ENCODE measurements at places on chromosomes 1 and 21.

- DNase-seq = no peak
Observed at GRCh38 chr1:97489834-97490233, 431.0 kb downstream of the DPYD start.

GRCh38 chr1:145688328-145688727, 18.8 kb downstream of the PDZK1 start:
- DNase-seq = no peak

DNA sequence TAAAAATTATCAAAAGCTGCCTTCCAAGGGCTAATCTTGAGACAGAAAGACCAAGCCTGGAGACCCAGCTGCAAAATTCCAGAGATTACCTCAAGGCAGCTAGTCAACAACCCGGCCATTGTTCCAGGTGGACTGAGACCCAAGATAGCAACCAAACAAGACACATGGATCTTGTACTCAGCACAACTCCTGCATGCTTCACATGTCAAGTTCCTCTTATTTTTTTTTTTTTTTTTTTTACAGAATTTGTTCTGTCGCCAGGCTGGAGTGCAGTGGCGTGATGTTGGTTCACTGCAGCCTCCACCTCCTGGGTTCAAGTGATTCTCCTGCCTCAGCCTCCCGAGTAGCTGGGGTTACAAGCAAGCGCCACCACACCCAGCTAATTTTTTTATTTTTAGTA, 40.1 kb downstream of the CD2 start:
- DNase-seq = no peak

DNA sequence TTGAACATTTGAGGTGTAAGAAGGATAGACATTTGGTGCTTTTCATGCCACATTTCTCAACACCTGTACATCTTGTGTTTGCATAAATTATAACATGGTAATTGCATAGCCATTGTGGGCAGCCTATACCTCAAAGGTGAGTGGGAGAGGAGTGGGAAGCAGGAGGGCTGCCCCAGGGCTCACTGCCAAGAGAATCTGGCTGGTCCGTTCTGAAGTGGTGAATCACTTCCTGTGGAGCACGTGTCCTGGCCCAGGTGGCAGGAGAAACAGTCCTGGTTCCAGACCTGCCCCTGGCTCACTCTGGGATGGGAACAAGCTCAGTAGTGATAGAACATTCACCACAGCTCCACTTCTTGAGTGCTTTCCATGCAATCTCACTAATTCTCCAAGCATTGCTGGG, 11.6 kb upstream of the OLFML2B start:
- no peak for DNase-seq

DNA sequence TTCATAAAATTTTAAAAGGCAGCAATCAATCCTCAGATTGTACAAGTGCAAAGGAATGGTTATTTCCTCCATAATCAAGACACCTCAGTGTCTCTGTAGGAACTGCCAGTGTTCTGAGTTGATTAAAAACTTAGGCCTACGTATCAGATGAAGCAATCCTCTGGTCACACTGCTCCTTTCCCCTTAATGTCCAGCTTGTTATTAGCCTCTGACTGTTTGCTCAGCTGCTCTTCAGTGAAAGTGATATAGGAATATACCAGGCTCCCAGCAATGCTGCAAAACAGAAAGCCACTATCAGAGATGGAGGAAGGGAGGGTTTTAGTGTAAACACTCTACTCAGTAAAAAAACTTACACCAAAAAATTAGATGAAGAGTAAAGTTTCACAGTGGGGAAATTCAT, 49.8 kb downstream of the SLC35D1 start:
- peak; percentile 18 for DNase-seq

DNA sequence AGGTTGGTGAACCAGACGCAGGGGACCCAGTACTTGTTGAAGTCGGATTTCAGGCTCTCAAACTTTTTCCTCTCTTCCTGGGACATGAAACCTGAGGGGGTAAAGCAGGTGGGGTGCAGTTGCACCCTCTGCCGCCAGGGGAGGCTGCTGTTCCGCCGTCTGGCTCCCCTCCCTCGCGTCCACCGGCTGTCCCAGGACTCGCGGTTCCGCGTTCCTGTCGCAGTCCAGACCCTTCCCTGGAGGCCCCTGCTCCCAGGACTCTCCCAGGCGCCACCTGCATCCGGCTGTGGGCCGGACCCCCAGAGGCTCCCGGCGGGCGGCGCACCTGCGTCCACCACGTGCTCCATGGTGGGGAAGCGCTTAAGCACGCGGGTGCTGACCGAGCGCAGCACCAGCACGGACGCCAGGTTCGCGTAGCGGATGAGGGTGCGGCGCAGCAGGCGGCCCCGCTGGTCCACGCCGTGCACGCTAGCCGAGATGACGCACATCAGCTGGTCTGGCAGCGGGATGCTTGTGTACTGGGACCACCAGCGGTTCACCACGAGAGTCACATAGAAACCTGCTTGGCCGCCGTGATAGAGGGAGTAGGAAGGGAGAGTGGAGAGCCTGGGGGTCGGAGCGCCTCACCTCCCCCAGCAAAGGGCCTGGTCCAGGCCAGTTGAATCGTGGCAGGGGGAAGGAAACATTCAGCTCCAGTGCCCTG, 1.7 kb downstream of the BEST4 start:
- no peak for DNase-seq

Measured in NCI-H2107 (cell line).